Activated effector memory CD4-positive, alpha-beta T cell treated with Interleukin-2 at 50 U/mL for 16 hours (primary cell): ENCODE measurements at places on chromosomes 7 and 10.

DNA sequence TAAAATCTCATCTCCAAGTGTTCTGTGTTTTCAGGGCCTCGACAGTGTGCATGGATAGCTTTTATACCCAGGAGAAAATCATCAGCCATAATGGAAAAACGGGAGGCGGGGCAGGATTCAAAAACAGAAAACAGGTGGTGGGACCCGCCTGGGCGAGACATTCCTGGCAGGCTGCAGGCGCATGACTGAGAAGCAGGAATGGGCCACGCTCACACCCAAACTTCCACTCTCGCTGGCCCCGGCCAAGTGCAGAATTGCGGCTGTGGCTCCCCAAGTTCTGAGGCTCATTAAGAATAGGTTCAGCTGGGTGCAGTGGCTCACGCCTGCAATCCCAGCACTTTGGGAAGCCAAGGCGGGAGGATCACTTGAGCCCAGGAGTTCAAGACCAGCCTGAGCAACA lies 60.6 kb downstream of the C10orf143 start:
- no peak for DNase-seq

DNA sequence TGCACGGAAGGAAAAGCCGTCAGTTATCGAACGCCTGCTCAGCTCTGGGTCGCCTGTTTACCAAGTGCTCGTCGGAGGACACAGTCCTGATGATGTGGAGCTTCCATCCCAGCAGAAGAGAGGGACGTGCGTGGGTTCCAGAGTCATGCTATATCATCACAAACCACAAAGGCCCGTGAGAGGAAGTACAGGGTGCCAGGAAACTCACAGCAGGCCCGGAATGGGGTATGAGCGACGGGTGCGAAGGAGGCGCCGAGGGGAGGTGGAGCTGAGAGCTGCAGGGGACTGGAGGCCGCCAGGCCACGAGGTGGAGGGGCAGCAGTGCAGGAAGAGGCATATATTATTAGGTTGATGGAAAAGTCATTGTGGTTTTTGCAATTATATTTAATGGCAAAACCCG lies 102.5 kb downstream of the ACTR3B start:
- no peak for DNase-seq

DNA sequence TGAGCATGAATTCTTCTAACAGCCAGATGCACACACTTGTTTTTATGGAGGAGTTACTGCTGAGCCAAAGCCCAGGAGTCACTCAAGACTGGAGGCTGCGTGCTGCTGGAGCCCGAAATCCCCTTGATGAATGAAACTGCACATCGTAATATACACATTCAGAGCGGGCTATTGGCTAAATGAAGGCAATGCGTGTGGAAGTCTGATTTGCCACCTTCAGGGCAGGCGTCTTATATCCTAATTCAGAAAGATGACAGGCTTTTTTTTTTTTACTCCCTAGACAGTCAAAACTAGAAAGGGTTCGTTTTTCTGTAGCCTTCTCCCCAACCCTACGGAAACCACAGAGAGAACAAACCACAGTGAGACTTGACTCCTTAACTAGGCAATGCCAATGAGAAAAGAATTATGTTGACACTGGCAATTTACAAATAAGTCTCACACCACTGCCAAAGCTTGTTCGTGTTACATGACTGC lies 227.2 kb upstream of the KLF14 start:
- peak; percentile 54 for DNase-seq

GRCh38 chr7:67455508-67455907 lies 458.9 kb downstream of the TYW1 start:
- no peak for DNase-seq

- DNase-seq = no peak
These were observed 8.4 kb upstream of the TEX36 start for GRCh38 chr10:125691160-125691981.

DNA sequence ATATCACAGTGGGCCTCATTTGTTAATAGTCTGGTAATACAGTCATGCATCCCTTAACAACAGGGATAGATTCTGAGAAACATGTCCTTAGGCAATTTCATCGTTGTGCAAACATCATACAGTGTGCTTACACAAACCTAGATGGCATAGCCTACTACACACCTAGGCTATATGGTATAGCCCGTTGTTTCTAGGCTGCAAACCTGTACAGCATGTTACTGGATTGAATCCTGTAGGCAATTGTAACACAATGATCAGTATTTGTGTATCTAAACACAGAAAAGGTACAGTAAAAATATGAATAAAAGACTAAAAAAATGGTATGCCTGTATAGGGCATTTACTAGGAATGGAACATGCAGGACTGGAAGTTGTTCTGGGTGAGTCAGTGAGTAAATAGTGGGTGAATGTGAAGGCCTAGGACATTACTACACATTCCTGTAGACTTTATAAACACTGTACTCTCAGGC lies 12.0 kb upstream of the RHOBTB1 start:
- no peak for DNase-seq

DNA sequence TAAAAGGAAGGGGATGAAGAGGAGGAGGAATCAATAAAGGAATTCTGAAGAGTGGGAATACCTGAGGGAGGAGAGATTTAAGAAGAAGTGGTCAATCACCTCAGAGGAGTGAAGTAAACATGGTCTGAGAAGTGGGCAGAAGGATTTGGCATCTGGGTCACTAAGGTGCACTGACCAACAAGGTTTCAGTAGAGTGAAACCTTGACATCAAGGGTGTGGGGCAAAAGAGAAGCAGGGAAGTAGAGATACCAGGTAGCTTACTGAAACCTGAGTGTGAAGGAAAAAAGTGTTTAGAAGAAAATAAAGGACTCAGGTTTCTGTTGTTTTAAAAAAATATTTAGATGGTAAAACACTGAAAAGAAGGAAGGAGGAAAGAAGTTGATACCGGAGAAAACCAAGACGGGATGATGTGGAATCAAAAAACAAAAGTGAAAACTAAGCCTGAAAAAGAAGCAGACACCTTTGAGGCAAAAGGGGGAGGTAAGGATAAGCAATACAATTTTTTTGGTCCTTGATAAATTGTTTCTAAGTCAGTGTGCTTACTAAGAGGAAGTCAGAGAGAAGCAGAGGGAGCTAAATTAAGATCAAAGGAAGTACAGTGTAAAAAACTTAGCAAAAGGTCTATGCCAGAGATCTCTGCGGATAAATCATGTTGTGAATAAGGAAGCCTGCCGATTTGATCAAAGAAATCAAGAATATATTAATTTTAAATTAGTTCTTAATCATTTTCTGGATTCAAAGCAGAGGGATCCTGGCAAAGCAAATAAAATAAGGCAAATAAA lies 137.2 kb upstream of the GPR22 start:
- no peak for DNase-seq

DNA sequence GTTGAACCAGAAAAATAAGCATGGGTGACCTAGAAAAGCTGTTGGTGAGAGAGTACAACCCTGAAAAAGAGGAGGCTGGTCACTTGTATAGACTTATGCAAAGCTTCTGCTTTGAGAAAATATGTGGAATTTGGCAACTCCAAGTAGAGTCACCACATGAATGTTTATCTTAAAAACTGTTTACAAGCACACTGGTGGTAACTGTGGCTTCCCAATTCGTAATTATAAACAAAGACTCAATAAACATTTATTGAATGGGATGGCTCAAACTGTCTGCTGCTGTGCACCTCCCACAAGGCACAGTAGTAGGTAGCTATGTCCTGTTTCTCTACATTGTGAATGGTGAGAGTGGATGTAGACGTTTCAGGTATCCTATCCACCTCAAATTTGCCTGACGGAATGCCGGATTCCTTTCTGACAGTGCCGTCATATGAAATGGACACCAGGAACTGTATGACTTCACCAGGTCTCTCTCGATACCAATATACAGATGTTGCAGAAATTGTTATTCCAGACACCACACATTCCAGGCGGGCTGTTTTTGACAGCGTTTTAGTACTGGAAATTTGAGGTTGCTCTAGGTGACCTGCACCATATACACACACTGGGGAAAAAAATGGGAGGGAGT lies 43.4 kb upstream of the TARP start:
- DNase-seq = no peak

DNA sequence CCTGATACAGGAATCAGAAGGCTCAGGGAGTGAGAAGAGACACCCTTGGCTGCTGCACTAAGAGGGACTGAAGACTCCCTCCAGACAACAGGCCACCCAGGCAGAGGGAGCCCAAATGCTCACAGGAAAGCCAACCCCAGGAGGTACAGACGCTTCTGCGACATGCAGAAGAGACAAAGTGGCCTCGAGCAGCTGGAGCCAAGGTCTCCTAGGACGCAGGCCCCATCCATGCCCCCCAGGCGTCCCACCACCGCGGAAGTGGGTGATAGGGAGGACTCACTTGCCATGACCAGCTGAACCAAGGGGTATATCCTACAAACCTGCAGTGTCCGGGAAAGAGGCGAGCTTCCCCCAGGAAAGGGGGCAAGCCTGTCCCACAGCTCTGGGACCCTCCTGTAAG lies 56.9 kb downstream of the CTBP2 start:
- no peak for DNase-seq

DNA sequence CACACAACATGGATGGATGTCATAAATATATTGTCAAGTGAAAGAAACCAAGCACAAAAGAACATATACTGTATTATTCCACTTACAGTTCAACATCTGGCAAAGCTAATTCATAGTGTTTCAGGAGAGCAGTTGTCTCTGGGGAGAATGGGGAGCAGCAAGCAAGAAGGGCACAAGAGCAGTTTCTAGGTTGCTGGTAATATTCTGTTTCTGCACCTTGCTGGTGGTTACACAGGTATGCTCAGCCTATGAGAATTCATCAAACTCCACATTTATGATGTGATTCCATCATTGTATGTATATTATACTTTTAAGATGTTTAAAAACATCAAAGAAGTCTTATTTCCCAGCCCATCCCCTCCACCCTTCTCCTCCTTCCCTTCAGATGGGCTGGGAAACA lies 18.1 kb upstream of the PALS2 start:
- no peak for DNase-seq

- DNase-seq = no peak
These were observed 2.1 kb upstream of the PPP2R2D start for GRCh38 chr10:131898713-131899112.

DNA sequence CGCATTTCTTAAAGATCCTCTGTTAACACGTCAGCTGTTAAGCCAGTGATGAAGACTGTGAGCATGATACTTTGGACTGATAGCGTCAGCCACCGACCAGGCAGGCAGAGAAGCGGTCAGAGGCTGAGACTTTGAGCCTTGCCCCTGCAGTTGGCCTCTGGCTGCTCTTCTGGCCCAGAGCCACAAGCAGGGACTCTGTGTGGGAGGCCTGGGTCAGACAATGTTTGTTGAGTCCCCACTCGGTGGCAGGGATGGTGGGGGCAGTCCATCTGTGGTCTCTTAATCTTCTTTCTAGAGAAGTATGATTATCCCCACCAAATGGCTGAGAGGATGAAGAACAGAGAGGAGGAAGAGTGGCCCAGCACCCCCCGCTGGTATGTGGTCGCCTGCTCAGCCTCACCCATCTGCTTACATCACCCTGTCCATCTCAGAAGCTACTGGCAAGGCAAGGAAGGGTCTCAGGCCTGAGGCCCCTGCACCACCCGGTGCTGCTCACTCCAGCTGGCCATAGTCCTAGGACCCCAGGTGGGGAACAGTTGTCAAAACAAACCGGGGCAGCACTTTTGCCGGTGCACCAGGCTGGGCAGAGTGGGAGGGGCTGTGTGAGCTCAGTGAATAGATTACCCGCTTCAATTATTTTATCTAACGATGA lies 202.9 kb downstream of the GRID1 start:
- DNase-seq = no peak

DNA sequence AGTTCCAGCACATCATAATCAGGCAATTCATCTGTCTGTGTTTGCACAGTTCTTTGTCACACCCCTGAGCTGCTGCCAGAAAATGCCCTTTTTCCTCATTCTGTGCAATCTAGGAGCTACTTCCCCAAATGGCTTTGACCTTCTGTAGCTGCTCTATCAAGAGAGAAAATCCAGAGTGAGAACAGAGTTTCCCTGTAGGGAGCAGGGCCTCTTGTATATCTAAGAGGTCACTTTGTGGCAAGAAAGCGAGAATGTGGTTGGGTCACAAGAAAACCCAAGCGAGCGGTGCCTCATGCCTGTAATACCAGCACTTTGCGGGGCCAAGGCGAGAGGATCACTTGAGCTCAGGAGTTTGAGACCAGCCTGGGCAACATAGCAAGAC lies 24.3 kb downstream of the SLC29A3 start:
- no peak for DNase-seq
